Stimulated activated CD8-positive, alpha-beta memory T cell treated with anti-CD3 and anti-CD28 coated beads, Interleukin-15, amount 100 ng/mL, for 24 hours (primary cell): ENCODE measurements at places on chromosomes 6 and 20.

GRCh38 chr20:17655286-17655651 lies 26.8 kb downstream of the RRBP1 start:
- DNase-seq = no peak

- no peak for DNase-seq
These were observed 20.1 kb downstream of the DIDO1 start for GRCh38 chr20:62906209-62906608.

GRCh38 chr6:114276783-114277182 lies 66.0 kb downstream of the HS3ST5 start:
- DNase-seq = no peak

- no peak for DNase-seq
These were observed 103.7 kb downstream of the PDSS2 start for GRCh38 chr6:107355659-107356058.

DNA sequence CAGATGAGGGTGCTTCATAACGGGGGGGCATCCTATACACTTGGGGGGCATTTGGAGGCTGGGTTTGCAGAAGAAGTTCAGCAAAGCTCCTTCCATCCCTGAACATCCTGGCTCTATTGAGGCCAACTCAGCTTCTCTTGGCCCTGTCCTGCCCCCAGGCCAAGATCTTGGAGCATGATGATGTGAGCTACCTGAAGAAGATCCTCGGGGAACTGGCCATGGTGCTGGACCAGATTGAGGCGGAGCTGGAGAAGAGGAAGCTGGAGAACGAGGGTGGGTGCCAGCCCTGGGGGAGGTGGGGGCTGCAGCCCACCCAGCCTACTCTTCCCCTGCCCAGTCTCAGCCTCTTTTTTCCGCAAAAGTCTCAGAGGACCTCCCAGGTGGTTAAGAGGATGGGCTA lies 17.2 kb downstream of the GDAP1L1 start:
- DNase-seq = no peak

DNA sequence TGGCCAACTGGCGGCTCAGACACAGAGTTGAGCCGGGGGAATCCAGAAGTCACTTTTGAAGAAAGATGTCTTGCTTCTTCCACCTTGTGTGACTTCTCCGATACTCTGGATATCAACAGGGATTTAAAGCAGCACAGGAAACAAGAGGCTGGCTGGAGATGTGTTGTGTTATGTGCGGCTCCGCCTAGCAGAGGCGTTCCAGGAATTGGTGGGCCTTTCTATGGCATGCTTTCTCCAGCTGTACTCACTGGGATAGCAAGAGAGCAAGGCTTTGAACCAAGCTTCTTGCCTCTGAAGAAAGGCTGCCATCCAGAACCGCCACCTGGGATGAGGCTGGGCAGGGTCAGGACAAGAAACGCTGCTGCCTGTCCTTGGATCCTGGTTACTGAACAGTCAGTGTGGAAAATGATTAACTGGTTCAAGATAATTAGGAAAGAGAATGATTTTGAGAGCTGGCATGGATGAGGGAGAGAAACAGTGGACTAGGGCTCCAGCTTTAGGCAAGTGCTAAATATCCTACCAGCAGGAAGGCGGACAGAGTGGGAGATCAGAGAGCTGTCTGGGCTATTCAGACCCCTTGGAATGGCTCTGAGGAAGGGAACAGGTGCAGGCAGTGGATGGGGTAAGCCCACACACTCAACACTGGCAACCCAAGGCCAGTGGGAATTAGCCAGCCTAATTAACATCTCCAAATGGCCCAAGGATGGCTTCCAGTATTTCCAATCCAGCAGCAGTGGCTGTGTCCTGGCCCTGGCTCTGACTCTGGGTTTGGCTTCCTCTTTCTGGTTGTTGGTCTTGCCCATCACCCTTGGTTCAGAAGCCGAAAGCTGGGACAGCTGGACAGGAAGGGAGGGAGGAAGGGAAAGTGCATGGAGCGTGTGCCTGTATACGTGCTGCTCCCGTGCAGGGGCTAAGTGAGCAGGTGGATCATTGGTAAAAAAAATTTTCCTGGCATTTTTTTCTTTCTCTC lies 31.9 kb downstream of the INSM1 start:
- DNase-seq = no peak

GRCh38 chr20:62176866-62177265 lies 6.0 kb upstream of the MTG2 start:
- DNase-seq = no peak

DNA sequence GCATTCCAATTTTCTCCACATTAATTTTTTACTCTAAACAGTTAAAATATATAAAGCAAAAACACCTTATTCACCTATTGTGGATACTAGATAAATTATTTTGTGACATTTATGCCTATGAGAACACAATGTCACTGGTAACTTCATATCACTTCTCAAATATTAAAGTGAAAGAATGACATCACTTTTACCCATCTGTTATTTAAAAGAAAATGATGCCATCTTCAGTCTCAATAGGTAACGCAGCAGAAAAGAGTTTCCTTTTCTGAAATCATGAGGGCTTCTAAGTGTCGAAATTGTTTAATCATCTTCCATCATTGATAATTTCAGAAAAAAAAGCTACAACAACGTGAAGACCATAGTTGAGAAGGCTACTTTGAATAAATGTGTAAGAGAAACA lies 2.9 kb downstream of the HAO1 start:
- no peak for DNase-seq

GRCh38 chr20:57223648-57224489 lies 42.6 kb downstream of the BMP7 start:
- DNase-seq = no peak

- no peak for DNase-seq
These were observed 159.6 kb downstream of the SASH1 start for GRCh38 chr6:148502083-148502772.
